Epithelial cell of proximal tubule (primary cell): ENCODE measurements at places on chromosomes 11 and 22. TPM values are rescaled to one million over a fixed set of nuclear protein-coding genes. Genes with fewer than 3 reads are reported as not detected.
A peak's percentile ranks its signal among the peaks of the same experiment; 100 is the strongest.

Gene TIGD3
- total RNA-seq: 0.75 and 1.2 TPM in 2 replicates

GRCh38 chr11:125084761-125085231, 21.7 kb downstream of the SLC37A2 start:
- DNase-seq: no peak

Gene IL17RA
- 9.2 and 10.4 TPM in 2 replicates for total RNA-seq

GRCh38 chr11:7665473-7666291, 7.6 kb downstream of the CYB5R2 start:
- DNase-seq: peak; percentile 19

GRCh38 chr11:6925636-6926207, 504 bp upstream of the ZNF215 start:
- DNase-seq: peak; percentile 25

- no peak for DNase-seq
These were observed 73.0 kb upstream of the SHISAL1 start for GRCh38 chr22:44385781-44386180.

DNA sequence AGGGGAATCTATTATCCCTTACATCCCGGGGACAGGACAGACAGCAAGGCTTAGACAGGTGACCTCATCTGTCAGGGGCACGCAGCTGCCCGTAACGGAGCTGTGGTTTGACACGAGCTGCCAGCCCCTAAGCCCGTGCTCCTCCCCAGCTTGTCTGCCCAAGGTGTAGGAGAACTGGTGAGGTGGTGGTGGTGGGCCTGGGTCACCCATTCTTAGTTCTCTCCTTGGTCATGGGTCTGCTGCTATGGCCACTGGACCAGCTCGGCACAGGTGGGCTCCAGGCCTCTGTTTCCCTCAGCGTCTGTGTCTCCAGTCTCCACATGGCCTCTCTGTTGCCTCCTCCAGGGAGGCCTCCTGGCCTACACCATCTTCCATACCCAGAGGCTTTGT, 5.4 kb downstream of the PARVG start:
- DNase-seq: no peak

Gene TRIM29
- 0.22 TPM in 1 of 2 replicates, not detected in the other for total RNA-seq

Gene HYOU1
- total RNA-seq: 115 and 135 TPM in 2 replicates

DNA sequence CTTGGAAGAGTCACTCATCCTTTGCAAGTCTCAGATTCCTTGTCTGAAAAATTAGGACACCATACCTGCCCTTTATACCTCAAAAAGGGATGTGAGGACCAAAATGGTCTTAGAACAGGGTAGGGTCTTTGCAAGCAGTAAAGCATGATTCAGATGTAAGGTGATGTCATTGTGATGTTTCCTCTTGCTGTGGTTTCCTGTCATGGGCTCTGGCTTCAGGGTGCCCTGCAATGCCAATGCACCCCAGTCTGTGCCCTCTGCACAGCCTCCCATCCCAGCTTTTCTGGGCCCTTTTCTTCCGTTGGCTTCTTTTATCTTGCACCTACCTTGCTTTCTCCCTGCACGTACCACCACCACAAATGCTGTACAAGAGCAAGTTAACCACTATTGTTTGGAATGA, 87.8 kb upstream of the NNMT start:
- no peak for DNase-seq

Gene PRG3
- total RNA-seq: not detected in 2 replicates

DNA sequence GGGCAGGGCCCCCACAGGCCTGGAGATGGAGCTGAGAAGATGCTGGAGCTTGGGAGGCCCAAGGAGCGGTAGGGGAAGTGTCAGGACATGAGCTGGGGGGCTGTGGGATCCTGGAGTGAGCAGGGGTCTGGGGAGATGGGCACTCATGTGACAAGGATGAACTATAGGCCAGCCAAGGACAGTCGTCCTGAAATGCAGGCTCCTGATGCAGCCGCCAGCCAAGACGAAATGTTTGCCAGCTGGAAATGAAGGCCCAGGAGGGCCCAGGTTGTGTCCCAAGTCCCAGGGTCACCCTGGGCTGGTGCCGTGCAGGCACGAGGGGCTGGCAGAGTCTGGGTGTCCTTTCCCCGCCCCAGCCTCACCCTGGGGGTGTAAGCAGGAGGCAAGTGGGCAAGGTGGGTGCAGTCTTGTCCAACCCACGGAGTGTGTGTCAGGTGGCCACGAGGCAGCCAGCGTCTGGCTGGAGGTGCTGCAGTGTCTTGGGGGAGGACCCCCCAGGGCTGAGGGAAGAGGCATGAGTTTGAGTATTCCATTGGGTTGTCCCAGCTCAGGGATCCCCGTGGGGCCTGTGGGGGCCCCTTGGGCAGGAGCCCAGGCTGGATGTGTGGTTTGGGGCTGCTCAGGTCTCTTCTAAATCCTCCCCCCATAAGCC, 21.4 kb downstream of the MRGPRG start:
- DNase-seq: no peak

Gene KRTAP5-2
- total RNA-seq: not detected in 2 replicates

DNA sequence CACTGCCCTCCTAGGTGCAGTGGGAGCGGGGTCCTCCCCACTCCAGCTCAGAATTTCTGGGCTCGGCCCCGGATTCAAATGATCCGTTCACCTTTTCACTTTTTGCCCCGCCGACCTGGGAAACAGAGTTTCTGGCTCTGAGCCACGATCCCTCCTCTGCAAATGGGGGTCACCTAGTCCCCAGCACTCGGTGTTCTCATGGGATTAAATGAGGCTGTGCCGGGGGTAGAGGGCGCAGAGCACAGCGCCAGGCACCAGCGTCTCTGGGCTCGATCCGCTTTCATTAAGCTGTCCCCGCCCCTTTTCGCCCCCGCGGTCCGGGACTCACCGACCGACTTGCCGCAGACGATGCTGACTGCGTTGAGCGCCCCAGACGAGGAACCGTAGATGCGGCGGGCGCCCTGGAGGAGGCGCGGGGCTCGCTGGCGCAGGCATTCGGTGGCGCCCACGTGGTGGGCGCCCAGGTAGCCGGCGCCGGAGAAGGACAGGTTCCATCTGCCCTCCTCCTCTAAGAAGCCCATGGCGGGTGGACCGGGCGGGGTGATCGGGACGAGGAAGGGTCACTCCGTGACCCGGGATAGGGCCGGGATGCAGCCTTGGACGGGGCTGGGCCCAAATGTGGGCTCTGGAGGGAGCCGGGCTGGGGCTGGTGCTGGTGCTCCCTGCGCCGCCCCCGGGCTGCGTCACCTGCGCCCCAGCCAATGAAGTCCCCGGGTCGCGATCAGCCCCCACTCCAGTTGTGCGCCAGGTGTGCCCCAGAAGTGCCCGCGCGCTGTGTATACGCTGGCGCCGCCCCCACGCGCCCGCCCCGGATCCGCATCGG, at the start of gene PNPLA5:
Gene PNPLA5 (minus strand): TSS at position 654 of the 823 bp plus-strand sequence. CDS start 133 bp downstream, at position 521.
- no peak for DNase-seq

DNA sequence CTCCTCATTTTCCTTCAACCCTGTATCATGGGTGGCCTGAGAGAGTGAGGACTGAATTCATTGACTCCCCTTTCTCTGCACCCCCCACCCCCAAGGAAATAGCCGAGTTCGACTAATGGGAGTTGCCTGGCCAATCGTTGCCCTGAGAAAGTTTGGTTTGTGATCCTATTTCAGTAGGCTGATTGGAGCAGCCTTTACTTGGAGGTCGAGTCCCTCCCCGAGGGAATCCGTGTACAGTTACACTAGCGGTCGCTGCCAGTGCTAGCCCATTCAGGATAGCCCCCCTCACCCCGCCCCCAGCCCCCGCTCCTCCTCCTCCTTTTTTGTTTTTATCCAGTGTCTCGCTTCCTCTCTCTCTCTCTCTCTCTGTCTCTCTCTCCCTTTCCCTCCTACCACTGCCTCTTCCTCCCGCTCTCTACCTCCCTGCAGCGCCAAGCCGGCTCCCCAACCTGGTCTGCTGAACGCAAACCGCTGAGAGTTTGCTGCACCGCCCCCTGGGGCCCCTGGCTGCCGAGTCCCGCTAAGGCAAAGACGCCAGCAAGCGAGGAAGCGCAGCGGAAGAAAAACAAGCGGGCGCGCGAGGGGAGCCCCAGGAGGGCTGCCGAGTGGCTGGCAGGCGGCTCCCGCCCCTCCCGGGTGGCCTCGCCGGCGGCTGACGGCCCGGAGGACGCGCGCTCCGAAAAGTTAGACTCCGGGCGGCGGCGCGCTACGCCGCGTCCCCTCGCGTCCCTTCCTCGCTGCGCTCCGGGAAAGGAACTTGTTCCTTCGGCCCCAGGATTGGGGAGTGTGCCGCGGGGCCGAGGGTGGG, at the start of gene GRAMD1B:
Gene GRAMD1B (plus strand): TSS at position 357 of the 808 bp plus-strand sequence. CDS start 524 bp downstream, outside the sequence.
- no peak for DNase-seq

Gene DCHS1
- total RNA-seq: 1.2 and 1.8 TPM in 2 replicates

Gene LRRC32
- 0.29 TPM in 2 replicates for total RNA-seq

DNA sequence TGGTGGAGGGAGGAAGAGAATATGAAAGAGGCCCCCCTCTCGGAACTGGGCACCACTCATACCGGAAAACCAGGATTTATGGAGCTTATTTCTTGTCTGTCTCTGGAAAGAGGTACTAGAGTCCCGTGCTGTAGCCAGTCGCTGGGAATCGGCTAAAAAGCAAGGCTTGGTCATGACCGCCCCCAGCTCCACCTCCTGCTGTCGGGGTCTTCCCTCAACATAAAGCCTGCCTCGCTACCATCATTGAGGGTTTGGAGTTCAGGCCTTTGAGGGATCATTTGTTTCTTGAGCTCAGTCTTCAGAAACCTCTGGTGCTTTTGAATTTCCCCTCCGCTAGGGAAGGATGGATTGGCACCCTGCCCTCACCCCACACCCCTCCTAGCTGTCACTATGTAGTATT, 97.1 kb downstream of the TSPAN18 start:
- DNase-seq: no peak

GRCh38 chr11:119157063-119157462, 8.2 kb downstream of the ABCG4 start:
- DNase-seq: no peak

Gene MAP4K2
- total RNA-seq: 25.2 and 52.4 TPM in 2 replicates

- no peak for DNase-seq
These were observed 17.8 kb upstream of the RCN1 start for GRCh38 chr11:32072872-32073643.

Gene PPFIBP2
- 1.6 and 1.7 TPM in 2 replicates for total RNA-seq

DNA sequence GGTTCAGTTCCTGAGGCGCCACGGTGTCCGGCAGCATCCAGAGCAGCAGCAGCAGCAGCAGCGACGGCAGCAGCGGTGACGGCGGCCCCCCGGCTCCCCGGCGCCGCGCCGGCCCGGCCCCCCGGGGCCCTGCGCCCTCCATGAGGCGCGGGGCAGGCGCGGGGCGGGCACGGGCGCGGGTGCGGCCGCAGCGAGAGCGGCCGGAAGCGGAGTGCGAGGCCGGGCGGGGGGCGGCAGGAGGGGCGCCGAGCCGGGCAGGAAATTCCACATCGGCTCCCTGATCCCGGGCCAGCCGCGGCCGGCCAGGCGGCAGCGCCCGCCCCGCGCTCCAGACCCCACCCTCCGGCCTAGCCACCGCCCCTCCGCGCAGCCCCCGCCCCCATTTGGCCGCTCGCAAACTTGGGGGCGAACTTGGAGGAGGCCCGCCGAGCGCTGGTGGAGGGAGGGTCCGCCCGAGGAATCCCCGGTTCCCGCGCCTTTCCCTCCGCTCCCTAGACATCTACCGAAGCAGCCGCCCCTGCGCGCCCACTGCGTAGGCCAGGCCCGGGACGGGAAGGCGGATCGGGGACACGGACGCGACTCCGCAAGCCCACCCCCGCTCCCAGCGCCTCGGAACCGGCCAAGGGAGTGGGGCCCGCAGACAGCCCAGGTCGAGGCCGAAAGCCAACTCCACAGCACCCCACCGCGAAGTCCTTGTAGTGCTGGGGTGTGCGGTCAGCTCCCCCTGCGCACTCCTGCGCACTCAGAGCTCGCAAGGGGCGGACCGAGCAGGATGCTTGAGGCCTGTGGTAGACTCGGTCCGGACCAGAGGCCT, at the start of gene SCARF2:
Gene SCARF2 (minus strand): TSS at position 213 of the 814 bp plus-strand sequence. CDS start 71 bp downstream, at position 142.
- DNase-seq: no peak

DNA sequence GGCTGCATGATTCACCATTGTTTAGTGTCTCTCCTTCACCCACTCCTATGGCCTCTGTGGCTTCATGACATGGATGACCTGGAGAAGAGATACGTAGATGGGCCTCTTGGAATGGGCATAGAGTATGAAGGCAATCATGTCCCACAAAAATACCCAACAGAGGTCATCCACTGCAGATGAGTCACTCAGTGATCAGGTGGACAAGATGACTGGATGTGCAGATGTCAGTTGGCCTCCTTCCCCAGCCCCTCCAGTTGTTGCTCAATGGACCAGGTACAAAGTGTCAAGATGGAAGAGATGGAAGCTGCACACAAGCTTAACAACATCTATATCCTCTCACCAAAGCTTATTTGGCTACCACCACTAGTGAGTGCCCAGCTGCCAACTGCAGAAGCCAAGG, 41.0 kb upstream of the CLPB start:
- DNase-seq: no peak

Gene CARD10
- 60.0 and 63.8 TPM in 2 replicates for total RNA-seq

DNA sequence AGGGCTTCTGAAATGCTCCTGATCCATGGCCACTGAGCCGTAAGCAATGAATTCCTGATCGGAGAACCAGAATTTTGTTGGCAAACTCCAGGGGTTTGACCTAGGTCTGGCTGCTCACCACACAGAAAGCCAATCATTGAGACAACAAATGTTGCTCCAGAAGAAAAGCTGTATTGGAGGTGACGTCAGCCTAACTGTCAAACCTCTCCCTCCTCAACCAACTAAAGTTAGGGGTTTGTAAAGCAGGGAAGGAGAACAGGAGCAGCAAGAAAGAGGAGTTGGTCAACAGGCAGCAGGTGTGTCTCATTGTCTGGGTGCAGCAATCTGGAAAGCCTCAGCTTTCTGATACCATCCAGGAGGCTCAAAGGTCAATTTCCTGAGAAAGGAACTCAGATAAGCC, 133.7 kb upstream of the SEZ6L start:
- no peak for DNase-seq

GRCh38 chr11:72307439-72307838, 63.5 kb upstream of the PHOX2A start:
- no peak for DNase-seq

DNA sequence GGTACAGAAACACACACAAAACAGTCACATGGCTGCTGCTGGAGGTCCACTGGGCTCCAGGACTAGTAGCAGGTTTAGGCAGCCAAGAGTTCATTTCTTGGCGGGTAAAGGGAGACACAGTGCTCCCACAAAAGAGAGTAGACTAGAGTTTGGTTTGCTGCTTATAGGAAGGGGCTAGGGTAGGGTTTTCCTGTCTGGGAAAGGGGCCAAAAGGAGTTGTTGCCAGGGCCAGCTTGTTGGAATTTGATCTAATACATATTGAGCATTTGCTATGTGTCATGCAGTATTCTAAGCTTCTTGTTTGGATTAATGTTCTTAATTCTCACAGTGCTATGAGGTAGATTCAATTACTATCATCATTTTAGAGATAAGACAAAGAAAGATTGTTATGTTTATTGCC, 195.1 kb upstream of the PLET1 start:
- DNase-seq: no peak

Gene TMEM25
- 25.4 and 40.5 TPM in 2 replicates for total RNA-seq
